ENCODE measurements at places on chromosomes 1 and 21.

- DNase-seq, result no peak
These were observed 22.8 kb downstream of the TMEM50A start for GRCh38 chr1:25360596-25361581.

DNA sequence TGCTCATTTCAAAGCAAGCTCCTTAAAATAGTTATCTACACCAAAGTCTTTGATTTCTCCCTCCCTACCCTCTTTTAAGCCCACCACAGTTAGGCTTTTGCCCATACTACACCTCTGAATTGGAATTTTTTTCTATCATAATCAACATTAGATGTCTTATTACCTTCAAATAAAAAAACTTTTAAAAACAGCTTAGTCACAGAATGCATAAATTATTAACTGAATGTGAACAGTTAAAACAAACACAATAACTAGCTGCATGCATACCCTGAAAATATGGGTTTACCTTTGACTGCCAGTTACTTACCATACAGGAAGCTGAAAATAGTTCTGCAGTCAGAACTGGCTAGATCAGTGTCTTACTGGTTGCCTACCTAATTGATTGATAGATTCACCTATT, 210.9 kb downstream of the TGFB2 start:
- DNase-seq, result no peak

DNA sequence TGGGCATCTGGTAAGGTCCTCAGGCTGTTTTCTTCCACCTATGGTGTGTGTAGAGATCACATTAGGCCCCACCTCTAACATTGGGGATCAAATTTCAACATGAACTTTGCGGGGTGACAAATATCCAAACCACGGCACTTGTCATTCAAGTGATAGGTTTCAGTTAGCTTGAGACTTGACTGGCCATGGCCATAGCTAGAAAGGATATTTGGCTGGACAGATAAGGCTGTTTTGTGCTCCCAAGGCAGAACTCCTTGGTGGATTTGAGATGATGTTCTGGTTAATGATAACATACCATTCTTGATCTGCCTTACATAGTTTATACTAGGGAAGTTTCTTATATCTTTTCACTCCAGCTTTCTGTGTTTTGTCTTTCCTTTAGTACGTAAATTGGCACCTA, 48.5 kb downstream of the CELF3 start:
- no peak for DNase-seq

DNA sequence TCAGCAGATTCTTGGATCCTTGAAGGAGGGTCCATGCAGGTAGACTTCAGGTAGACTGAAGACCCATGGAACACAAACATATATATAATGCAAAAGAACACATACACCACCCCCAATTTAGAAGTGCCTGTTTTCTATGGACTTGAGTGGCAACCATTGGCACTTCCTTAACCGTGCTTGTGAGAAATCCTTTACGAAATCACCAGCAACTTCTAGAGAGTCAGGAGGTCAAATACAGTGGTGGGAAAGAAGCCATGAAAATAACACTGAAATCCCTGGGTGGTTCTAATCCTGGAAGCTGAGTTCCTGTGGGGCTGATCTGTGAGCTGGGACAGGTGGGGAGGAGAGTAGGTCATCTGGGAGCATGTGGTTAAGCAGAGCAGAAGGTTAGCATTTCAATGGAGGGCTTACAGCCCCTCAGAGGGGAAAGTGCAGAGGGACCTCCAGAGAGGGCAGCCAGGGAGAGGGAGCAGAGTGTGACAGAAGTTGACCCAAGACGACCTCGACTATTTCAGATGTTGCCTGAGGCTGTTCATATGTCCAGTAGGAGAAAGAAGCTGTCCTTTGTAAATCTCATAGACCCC, 13.0 kb upstream of the IL10 start:
- no peak for DNase-seq

- DNase-seq, result no peak
These were observed 160.1 kb downstream of the FASLG start for GRCh38 chr1:172818841-172819527.

DNA sequence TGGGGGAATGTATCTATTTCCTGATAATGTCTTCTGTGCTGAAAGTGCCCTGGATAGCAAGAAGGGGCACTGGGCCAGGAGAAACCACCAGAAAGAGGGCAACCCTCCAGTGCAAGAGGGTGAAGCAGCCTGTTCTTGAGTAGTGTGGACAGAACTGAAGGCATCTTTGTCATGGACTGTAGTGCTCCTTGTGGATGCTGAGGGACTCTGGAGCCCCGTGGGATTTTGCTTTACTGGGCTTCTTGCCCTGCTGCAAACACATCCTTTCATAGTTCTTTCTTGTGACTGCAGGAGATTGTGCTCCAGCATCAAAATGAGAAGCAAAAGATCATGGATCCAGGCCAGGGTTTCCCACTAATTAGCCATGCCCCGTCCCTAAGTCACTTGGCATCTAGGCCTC, 300.6 kb downstream of the ZNF326 start:
- DNase-seq, result no peak

GRCh38 chr1:89539128-89539527, 14.5 kb downstream of the LRRC8B start:
- DNase-seq, result no peak

DNA sequence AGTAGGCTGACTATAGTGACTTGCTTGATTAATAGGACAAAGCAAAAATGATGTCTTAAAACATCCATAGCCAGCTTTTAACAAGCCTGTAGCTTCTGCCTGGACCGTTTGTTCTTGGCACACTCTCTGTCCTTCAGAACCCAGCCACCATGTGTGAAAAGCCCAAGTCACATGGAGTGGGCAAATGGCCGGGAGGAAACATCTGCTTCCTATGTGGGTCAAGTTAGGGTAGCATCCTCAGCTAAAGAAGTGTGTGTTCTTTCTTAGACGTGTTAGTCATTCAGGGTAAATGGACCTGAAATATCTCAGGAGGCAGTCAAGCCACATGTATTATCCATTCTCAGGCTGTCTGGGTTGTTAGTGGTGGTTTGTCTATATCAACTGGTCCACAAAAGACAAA, 23.4 kb downstream of the RD3 start:
- DNase-seq, result no peak

- no peak for DNase-seq
These were observed 57.4 kb upstream of the ACOT11 start for GRCh38 chr1:54490361-54491248.

DNA sequence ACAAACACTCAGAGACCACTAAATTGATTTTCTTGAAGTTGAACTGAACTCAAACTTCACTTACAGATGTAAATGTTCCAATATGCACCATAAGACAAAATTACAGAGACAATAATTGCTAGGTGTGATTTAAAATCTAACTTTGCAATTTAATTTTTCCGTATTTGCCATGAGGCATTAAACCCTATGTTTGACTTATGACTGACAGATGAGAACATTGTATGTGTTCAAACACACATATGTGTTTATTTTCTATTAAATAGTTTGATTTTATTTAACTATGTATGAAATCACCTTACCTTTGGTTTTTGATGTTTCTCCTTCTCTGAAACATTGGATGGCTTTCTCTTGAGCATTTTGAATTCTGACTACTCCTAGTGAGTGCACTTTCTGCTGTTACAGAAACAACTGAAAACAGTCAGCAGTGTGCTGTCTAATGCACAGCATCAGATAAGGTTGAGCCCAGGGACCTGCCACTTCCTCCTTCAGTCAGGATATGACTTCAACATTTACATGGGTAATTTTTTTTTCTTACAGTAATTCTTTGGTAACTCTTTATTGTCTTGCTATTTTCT, at the start of gene SAMSN1:
SAMSN1 (minus strand) TSS at position 410 of the 575 bp plus-strand sequence; CDS start at position 356, 54 bp downstream.
- DNase-seq, result no peak

- no peak for DNase-seq
These were observed 10.5 kb upstream of the SPRR4 start for GRCh38 chr1:152959801-152960451.

DNA sequence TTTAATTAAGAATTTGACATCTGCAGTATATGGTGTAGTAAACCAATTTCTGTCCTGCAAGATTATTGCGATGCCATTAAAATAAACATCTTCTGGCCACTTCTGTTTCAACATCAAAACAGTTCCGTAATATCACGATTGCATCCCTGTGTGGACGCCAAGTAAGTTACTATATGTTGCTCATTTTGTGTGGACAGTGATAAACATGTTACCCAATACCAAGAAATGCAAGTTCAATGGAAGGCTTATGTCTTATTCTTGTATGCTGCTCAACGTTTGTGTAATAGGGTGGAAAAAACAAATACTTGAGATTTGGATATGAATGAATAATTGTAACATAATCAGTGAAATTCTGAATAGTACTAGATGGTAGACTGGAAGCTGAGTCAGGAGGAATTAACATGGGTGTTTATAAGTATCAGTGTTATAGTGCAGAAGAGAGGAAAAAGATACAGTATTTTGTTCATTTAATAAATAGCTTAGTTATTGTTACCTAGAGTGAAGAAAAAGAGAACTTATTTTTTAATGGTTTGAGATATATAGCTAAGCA, 15.2 kb downstream of the TTC3 start:
- no peak for DNase-seq

DNA sequence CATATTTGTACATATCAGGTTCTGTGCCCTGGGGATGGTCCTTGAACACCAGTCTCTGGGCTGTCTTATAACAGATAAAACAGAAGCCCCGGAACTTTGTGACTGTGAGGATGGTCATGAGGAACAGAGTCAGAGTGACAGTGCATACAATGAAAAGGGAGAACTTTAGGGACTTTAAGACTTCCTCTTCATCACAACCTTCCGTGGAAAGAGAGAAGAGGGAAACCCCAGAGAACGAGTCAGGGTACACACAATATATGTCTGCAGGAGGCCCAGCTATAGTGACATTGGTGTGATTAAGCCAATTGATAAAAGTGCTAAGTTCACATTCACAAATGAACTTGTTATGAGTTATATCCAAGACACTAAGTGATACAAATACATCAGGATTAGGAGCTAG, 32.1 kb downstream of the TLR5 start:
- DNase-seq, result no peak

GRCh38 chr1:116478621-116479020, 92.2 kb downstream of the CD58 start:
- DNase-seq, result no peak

DNA sequence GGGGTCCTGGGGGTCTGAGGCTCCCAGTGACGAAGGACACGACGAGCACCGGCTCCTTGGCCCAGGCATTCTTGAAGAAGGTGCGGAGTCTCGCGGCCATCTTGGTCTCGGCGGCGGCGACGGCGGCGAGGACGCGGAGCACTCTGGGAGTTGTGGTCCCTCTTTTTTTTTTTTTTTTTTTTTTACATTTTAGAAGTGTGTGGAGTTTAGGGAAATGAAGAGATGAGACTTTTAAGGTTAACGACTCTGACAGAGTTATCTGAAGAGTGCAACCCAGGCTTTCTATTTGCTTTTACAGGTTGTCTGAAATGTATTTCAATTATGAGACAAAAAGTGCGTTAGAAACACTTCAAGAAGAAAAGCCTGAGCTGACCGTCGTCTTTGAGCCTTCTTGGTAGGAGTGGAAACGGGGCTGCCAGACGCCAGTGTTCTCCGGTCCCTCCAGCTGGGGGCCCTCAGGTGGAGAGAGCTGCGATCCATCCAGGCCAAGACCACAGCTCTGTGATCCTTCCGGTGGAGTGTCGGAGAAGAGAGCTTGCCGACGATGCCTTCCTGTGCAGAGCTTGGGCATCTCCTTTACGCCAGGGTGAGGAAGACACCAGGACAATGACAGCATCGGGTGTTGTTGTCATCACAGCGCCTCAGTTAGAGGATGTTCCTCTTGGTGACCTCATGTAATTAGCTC, 9.7 kb downstream of the OR2B11 start:
- no peak for DNase-seq

GRCh38 chr1:66290761-66291530, 243.0 kb upstream of the SGIP1 start:
- no peak for DNase-seq

DNA sequence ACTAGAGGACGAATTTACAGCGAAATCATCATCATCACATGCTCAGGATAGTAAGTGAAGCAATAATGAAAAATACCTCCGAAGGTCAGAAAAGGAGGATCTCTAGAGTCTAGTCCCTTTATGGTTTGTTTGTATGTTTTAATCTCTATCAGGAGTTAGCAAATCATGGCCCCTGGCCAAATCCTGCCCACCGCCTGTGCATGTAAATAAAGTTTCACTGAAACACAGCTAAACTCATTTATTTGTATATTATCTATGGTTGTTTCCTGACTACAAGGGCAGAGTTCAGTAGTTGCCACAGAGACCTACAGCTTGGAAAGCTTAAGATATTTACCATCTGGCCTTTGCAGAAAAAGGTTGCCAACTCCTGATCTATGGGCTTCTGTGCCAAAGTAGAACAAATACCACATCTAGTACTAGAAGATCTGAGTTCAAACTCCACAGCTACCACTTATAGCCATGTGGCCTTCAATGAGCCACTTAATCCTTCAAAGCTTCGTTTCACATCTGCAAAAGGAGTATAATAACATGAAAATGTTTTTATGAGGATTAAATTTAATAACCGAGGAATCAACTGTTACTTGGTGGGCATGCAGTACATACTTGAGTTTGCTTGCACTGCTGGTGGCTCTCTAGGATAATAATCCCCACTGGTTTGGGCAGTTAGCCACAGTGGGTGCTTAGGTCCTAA, 94.0 kb upstream of the KIF26B start:
- no peak for DNase-seq

GRCh38 chr1:229266832-229267500, 3.9 kb upstream of the RAB4A start:
- DNase-seq, result no peak

GRCh38 chr1:2156866-2157265, 37.7 kb downstream of the FAAP20 start:
- no peak for DNase-seq

- no peak for DNase-seq
These were observed 65.7 kb upstream of the RNF11 start for GRCh38 chr1:51170342-51170741.
